ENCODE measurements at places on chromosomes 6 and 20.

GRCh38 chr6:79042088-79042798 lies 35.8 kb downstream of the PHIP start:
- DNase-seq, result no peak

- no peak for DNase-seq
These were observed 55.0 kb downstream of the ADGRG6 start for GRCh38 chr6:142356884-142357225.

DNA sequence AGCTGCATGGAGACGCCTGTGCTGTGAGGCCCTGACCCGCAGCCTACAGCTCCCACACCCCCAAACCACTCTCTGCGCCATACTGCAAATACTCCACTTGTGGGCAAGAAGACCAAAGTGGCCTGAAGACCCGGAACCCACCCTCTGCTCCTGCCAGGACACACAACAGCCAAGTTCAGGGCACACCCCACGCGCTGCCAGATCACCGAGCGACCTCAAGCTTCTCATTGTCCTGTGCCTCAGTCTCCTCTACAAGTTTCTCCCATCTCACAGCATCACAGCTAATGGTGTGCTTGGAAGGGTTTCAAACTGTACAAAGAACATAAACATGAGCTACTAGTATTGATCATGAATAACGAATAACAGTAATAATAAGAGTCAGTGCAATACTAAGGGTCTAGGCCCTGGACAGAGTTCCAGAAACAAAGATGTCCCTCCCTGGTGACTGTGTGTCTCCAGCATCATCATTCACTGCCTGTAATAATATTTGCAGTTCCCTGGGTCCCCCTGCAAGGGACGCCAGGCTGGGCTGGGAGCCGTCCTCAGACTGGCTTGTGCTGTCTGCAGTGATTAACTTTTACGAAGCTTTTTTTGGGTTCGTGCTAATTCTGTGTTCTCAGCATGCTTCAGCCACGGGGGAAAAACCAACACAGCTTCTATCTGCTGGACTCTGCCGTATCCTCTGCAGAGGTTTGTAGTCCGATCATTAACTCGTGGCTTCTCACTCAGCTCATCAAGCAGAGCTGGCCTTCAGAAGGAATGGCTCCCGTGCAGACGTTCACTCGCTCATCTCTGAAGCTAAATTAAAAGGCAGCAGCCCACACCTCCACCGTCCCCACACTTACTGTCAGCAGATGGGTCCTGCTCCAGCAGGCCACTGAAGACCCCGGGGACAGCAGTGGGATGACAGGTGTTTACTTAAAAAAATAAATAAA lies 81.6 kb upstream of the MPC1 start:
- DNase-seq, result no peak

DNA sequence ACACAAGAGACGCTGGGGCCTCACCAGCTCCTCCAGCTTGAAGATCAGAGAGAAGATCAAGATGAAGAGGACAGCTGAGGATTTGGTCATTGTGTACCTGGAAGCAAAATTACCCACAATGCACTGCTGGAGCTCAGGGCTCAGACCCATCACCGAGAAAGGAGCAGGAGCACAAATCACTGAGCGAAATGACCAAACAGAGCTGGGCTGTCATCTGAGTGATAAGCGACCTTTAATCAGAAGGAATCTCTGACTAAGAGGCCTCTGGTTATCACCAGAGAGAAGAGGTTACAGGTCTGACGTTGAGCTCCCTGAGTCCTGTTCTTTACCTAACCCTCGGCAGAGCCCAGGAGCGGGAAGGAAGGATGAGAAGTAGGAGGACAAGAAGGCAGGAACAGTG lies 47.5 kb upstream of the CDH22 start:
- DNase-seq, result no peak

- DNase-seq, result no peak
These were observed 5.3 kb downstream of the FBXO5 start for GRCh38 chr6:152977556-152977955.

- no peak for DNase-seq
These were observed 20.7 kb upstream of the ASIP start for GRCh38 chr20:34220561-34220960.

- DNase-seq, result peak; percentile 27
These were observed 44.9 kb downstream of the CPXM1 start for GRCh38 chr20:2755451-2756055.

GRCh38 chr6:99768166-99768565 lies 161.5 kb downstream of the PRDM13 start:
- DNase-seq, result no peak

- no peak for DNase-seq
These were observed 869 bp downstream of the COL21A1 start for GRCh38 chr6:56246541-56246880.

GRCh38 chr6:2179950-2180349 lies 65.5 kb downstream of the GMDS start:
- no peak for DNase-seq

GRCh38 chr6:140256248-140256647 lies 881.8 kb upstream of the CITED2 start:
- no peak for DNase-seq

GRCh38 chr6:104940893-104941728 lies 15.8 kb upstream of the LIN28B start:
- DNase-seq, result peak; percentile 68

Data from activated effector memory CD4-positive, alpha-beta T cell treated with anti-CD3 and anti-CD28 coated beads, Interleukin-2, amount 50 U/mL, for 16 hours (primary cell).